Calu3 (cell line): ENCODE measurements at places on chromosomes 11 and 22.

DNA sequence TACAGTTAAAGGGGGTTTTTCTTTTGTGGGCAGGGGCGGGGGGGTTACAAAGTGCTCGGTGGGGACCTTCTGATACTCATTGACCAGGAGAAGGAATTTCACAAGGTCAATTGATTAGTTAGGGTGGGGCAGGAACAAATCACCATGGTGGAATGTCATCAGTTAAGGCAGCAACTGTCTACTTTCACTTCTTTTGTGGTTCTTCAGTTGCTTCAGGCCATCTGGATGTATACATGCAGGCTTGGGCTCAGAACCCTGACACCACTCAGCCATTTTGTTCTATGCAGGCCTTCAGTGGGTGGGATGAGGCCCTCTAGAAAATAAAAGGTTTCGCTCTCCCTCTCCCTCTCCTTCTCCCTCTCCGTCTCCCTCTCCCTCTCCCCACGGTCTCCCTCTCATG is 29.6 kb downstream of the TSPAN32 start:
- no peak for DNase-seq

- peak; percentile 43 for DNase-seq
These were observed 5.6 kb upstream of the CARNS1 start for GRCh38 chr11:67409781-67410368.

GRCh38 chr11:2256293-2256913 is 14.0 kb downstream of the ASCL2 start:
- DNase-seq = no peak

- no peak for DNase-seq
These were observed 4.2 kb downstream of the SLC25A1 start for GRCh38 chr22:19174106-19175025.

DNA sequence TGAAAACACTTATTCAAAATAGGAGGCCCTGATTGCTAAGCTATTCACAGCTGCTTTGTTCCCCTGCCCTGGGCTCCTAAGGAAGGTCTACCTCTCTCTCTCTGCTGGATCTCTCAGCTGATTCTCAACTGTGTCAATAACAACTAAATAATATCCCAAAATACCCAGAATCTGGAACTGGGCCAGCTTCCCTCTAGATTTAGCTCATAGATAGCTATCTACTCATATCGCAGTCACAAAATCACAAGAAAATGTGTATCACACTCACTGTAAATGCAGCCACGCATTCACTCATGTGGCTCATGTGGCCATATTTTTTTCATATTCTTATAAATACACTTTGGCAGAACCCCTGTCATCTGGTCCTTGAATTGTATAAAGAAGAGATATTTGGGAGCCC is 555.1 kb downstream of the OPCML start:
- DNase-seq = no peak

GRCh38 chr11:92406472-92406871 is 181.9 kb downstream of the FAT3 start:
- DNase-seq = no peak

GRCh38 chr11:27187075-27187847 is 146.6 kb downstream of the BBOX1 start:
- DNase-seq = no peak

GRCh38 chr11:20003351-20003750 is 156.9 kb downstream of the DBX1 start:
- DNase-seq = peak; percentile 71

DNA sequence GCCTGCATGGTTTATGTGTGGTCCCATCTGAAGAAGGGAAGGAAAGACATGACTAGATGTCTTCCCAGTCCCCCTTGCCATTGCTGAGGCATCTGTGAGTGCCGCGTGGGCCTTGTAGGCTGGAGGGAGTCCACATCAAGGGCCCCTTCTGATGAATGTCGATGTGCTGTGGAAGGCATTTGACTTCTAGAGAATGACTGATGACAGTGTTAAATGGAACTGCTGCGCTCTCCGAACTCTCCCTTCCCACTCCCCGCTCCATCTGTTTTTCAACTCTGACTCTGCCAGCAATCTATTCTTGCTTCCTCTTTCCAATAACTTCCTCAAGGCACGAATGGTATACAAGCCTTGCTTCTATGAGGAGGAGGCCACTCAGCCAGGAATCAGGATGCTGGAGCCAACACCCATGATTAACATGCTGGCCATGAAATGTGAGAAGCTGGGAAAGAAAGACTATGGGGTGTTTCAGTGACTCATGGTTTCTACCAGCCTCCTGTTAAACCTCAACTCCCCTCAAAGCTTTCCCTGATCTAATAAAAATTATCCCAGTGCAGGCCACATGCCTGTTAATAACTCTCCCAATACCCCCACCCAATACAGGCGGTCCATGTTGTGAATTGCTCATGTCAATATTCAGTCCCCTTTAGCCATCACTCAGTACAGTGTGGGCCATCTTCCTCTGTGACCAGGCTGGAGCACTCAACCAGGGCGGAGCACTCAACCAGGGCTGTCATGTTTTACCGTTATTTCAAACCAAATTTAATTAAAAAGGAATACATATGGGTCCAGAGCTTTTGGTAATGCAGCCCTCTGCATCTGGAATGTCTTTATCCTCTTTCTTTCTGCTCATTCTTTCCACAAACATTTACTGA is 46.4 kb upstream of the TBCEL start:
- DNase-seq = no peak

GRCh38 chr11:14111496-14111895 is 149.0 kb downstream of the SPON1 start:
- no peak for DNase-seq

GRCh38 chr11:104124979-104125378 is 39.0 kb downstream of the PDGFD start:
- no peak for DNase-seq

GRCh38 chr11:94647926-94648325 is 80.8 kb downstream of the PIWIL4 start:
- no peak for DNase-seq

- peak; percentile 44 for DNase-seq
These were observed 89.3 kb downstream of the ARHGAP42 start for GRCh38 chr11:100776212-100776896.

DNA sequence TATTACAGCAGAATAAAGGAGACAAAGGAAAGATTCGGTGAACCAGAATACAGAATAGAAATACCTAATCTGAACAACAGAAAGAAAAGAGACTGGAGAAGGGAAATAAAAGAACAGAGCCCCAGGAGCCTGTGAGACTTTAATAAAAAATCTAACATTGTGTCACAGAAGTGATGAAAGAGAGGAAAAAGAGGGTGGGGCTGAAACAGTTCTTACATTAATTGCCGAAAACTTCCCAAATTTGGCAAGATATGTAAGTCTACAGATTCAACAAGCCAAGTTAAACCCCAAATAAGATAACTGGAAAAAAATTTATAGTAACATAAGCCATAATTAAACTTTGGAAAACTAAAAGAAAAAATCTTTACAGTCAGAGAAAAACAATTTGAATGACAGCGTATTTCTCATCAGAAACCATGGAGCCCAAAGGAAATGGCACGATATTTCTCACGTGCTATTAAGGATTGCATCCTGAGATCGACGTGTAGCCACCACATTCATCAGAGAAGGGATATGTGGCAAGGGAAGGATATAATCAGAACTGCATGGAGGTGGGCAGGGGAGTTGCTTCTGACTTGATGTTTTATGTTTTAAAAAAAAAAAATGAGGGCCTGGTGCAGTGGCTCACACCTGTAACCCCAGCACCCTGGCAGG is 73.9 kb downstream of the SGSM3 start:
- no peak for DNase-seq

- DNase-seq = no peak
These were observed 241.0 kb downstream of the TENM4 start for GRCh38 chr11:79199729-79200354.

DNA sequence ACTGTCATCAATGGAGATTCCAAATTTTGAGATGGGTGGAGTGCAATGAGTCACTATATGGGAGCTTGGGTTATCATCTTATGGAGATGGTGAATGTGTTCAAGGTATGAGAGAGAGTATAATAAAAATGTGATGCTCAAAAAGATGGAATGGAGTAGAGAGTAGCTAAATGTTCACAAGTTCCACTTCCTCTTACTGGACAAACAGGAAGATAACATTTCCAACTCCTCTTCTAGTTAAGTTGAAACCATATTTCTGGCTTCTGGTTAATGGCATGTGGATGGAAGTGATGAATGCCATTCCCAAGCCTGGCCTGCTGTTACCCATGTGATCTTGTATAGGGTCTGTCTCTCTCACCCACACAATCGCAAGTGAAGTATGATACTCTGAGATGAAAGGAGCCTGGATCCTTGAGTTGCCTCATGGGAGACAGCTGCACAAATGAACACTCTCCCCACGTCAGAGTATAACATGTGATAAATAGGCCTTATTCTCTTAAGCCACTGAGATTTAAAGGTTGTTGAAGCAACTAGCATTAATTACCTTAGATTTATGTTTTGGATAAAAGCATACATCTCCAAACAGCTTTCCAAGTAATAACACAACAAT is 111.0 kb downstream of the RAB38 start:
- DNase-seq = no peak

DNA sequence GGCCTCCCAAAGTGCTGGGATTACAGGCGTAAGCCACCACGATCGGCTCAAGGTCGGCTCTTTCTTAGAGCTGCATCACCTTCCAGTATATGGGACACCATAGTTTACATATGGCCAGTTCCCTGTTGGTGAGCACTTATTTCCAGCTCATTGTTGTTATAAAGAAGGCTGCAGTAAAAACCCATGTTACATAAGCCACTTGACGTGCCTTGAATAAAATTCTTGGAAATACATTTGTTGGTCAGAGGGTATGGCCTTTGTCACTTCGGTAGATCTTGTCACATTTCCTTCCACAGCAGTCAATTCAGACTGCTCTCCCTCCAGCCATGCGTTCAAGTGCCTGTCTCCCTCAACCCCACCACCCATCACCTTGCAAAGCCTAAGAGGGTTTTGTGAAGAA is 92.9 kb downstream of the PRR5L start:
- DNase-seq = no peak

DNA sequence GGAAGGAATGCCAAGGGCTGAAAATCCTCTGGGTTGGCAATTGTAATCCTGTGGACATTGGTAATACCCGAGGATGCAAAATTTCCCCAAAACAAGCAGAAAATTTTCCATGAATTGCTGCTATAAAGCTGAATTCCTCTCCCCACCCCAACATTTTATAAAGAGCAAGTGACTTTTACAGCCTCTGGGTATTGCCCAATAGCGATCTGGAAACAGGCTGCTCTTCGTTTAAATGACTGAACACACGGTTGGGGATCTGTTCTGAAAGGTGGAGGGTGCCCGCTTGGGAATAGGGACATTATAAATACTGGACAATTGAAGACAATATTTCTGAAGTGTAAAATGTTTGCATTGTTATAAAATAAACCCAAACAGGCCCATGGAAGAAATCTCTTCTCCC is 20.6 kb downstream of the EHF start:
- DNase-seq = no peak

- no peak for DNase-seq
These were observed 1.1 kb downstream of the OSBP start for GRCh38 chr11:59614277-59615119.

DNA sequence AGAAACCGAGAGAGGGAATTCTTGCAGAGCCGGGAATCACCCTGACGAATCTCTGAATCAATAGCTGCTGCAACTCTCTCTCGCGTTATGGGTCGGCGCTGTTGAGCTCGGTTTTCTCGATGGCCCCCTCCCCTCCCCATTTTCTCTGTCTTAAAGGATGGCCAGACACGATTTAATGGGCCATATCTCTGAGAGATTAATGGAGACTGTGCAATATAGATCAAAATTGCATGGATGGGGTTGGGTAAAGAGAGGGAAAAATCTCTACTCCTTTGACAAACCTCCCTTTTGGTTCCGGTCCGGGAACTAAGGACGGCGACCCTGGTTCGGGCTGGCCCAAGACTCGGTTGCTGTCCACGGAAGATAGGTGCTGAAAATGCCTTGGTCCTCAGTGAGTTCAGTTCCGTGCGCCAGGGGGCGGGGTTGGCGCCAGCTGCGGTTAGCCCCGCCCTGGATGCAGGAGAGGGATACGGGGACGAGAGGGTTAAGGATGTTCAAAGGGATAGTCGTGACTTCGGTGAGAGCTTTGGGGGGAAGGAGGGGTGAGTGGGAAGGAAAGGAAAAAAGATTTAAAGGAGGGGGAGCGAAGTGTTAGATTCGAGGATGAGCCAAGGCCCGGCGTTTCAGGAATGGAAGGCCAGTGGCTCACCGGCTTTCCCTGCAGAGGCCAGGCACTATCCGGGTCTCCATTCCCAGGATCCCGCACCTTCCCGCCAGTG is 103.6 kb upstream of the HSD17B12 start:
- DNase-seq = peak; percentile 51

- DNase-seq = no peak
These were observed 60.4 kb downstream of the ST3GAL4 start for GRCh38 chr11:126415669-126416420.

GRCh38 chr11:76830639-76831327 is 29.9 kb upstream of the ACER3 start:
- no peak for DNase-seq

GRCh38 chr11:82458761-82459160 is 274.9 kb downstream of the FAM181B start:
- DNase-seq = no peak

- no peak for DNase-seq
These were observed 221.9 kb downstream of the SBF2 start for GRCh38 chr11:10072142-10072541.

DNA sequence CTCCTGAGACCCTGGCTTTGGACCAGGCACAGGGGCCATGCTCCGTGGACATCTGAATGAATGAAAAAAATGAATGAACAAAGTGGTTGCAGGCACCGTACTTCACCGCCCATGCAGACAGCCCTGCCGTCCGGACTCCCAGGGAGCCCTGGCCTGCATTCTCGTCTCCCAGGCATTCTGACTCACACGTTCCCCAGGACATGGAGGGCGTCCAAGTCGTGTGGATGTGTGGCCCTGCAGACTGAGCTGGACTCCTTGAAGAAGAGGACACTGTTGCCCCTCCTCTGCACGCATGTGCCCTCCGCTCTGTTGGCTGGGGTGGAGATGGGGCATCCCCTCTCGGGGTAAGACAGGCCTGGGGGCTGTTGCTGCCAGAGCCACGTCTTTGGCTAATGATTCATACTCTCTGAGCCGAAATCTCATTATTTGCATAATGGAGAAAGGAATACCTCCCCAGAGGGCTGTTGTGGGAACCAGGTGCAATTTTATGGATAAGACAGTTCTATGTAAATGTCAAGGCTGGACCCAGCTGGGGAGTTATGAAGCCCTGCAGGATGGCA is 49.7 kb downstream of the RTL6 start:
- peak; percentile 56 for DNase-seq

- no peak for DNase-seq
These were observed 11.1 kb upstream of the RFPL1 start for GRCh38 chr22:29427176-29427760.

GRCh38 chr11:61791737-61792309 is 576 bp downstream of the TMEM258 start:
- DNase-seq = peak; percentile 74
